ENCODE measurements at places on chromosomes 4 and X. TPM values are rescaled to one million over a fixed set of nuclear protein-coding genes. Genes with fewer than 3 reads are reported as not detected.
A peak's percentile ranks its signal among the peaks of the same experiment; 100 is the strongest.

DNA sequence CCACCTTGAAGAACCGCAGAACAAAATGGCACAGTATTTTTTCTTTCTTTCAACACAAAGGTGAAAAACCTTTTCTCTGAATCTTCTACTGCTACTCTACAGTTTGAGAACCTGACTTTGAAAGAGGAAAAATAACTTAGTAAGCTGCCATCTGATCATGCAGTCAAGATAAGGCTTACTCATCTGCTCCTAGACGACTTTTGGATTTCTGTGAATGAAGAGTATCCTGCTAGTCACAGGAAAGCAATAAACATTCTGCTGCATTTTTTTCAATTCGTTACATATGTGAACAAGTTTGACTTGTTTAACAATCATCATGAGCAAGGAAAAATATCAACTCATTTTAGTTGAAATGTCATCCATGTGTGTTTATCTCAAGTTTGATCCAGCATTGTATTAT lies 25.2 kb downstream of the TIGD2 start:
- peak; percentile 84 for DNase-seq

DNA sequence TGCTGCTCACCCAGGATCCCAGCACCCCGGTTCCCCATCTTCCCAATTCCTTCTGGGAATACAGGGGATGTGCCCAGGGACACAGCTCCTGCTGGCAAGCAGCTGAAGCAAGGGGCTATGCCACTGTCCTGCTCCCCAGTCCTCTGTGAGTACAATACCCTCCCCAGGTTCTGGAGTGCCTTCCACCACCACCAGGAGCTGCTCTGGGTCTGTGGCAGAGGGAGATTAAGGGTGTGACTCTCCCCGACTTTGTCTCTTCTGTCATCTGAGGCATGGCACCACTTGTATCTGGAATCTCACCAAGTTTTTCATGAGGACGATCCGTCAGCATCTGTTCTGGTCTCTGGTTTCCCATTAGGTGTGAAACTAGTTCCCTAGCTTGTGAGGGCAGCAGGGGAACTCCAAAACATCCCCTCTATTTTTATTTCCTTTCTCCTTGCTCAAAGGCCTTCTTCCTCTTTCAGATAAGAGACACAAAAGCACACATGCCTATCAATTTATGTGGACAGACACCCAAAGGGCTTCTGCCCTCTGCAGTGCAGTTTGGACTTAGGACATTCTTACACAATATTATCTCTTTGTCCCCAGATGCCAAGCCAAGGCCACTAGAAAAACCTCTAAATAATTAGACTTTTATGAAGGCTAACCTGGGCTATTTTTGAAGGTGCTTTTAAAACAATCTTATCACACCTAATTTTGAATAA lies 26.8 kb downstream of the MGST2 start:
- DNase-seq = no peak

DNA sequence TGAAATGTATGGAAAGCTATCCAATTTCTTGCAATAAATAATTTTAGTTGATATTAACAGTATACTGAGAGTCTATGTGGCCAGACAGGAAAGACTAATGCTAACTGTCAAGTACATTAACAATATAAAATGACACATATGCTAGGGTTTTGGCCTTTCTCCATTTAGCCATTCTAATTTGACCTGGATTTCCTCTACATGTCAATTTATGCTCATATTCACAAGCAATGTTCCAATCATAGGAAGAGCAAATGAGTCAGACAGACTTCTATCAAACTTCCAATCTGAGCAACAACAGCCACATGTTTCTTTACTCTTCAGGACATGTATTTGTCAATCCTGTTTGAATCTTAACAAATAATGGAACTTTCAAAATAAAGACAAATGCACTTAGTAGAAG lies 53.6 kb downstream of the CORIN start:
- DNase-seq = no peak

DNA sequence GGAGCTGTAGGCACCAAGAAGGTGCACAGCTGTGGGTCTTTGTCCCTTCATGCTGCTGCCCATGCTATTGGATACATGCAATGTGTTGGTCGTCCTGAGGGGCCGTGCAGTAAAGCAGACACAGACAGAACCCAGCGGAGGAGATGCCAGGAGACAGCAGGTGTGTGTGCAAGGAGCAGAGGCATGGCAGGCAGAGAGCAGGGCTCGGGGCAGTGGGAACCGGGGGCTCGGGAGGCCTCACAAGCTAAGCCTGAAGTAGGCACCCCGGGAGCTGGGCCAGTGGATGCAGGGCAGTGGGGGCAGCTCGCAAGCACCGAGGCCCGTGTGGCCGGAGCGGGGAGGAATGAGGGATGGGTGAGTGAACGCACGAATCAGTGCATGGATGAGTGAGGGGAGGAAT lies 13.2 kb downstream of the HTRA3 start:
- DNase-seq = no peak

The NXF3 gene
- 1.4 TPM for total RNA-seq

DNA sequence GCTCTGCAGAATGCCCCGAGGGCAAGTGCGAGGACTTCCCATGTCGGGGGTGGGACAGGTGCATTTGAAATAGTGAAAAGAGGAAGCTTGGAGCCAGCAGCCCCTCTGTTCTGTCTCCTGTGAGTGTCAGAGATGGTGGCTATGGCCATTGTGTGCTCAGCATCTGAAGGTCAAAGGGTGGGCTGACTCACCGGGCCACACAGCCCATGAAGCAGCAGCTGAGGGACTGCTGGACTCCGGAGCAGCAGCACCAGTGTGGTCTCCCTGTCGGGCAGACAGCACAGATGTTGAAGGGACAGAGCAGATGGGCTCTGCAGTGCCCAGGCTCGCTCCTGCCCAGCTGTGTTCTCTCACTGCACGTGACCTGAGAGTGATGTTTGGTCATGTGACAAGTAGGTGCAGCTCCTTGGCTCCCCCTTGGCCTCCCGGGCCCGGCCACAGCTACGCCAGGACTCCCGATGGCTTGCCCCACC lies 53.5 kb downstream of the TBC1D14 start:
- peak; percentile 33 for DNase-seq

- DNase-seq = no peak
Measured at GRCh38 chrX:20354505-20354904, 87.8 kb upstream of the RPS6KA3 start.

DNA sequence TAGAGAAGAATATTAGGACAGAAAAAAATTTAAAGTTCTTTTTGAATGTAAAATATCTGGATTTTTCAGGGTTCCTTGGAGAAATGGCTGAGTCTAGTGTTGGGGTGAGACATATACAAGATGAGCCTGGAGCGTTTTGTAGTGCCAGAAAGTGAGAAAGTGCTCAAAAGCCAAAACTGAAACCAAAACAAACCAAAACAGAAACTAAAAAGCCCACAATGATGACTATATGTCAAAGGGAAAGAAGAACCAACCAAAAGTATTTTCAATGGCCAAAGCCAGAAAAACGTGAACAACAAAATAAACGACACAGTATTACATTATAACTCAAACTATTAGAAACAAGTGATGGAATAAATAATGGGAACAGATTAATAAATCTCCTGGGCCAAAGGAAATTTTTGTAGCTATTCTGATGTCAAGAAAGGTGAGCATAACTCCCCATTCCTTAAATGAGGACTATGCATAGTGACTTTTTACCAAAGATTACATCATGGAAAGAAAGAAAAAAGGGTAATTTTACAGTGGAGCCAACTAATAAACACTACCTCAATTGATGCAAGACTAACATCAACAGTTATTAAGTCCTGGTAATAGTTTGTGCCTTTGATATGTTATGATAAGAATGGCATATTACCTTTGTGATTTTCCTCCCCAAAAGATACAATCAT lies 1137.6 kb downstream of the C4orf33 start:
- peak; percentile 30 for DNase-seq

The ASB9 gene
- 16.0 TPM for total RNA-seq

The IRS4 gene
- not detected for total RNA-seq

DNA sequence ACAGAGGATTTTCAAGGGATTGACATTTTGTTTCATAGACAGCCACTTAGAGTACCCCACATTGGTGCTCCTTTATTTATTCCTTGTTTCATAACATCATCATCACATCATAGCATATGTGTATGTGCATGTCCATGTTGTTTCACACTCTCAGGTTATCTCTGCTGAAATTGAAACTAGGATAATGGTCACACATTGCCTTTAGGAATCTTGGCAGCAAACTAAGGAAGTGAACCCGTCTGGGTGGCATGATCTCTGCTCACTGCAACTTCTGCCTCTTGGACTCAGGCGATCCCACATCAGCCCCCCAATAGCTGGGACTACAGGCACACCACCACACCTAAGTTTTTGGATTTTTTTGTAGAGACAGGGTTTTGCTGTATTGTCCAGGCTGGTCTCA lies 234.2 kb upstream of the ANKRD50 start:
- peak; percentile 15 for DNase-seq

GRCh38 chr4:81505726-81506125 lies 34.0 kb upstream of the RASGEF1B start:
- no peak for DNase-seq

- DNase-seq = peak; percentile 37
Measured at GRCh38 chr4:7006411-7006810, 36.8 kb upstream of the TADA2B start.

The PARM1 gene
- total RNA-seq = 0.22 TPM

GRCh38 chr4:6557856-6558255 lies 17.1 kb upstream of the MAN2B2 start:
- DNase-seq = no peak

DNA sequence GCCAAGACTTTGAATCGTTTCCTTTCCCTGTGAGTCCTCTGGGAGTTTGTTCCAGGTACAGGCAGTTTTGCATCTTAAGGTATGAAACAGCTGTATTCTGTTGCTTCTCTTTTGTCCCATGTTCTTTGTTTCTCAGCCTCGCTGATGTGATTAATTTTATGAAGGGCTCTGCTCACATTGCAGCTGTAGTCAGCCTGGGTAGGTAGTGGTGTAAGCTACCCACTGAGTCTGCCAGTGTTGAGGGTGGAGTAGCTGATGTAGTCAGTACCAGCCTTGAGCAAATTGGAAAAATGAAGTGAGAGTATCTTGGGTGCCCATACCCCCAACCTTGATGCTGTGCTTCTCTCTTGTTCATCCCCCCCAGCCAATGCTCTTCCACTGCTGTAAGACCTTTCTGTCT lies 139.6 kb upstream of the SMIM31 start:
- no peak for DNase-seq

- peak; percentile 22 for DNase-seq
Measured at GRCh38 chr4:141540643-141541042, 95.7 kb upstream of the IL15 start.

GRCh38 chr4:11480683-11481082 lies 52.0 kb upstream of the HS3ST1 start:
- DNase-seq = peak; percentile 48

DNA sequence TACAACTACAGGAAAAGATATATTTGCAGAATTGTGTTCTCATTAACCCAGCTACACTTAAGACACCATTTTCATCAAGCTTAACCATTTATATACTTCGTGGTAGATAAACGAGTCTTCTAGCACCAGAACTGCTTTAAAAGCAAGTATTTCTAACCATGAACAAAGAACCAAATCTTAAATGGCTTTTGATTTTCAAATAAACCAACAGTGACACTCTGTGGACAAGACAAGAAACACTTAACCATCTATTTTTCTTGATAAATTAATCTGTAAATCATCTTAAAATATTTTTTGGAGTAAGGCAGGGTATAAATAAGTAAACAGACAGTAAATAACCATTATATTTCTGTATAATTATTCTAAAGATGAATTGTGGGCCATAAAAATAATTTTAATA lies 10.2 kb downstream of the BEND2 start:
- peak; percentile 1 for DNase-seq

The ELOVL6 gene
- total RNA-seq = 15.6 TPM

- DNase-seq = peak; percentile 72
Measured at GRCh38 chr4:184384056-184384809, 90.1 kb downstream of the IRF2 start.

DNA sequence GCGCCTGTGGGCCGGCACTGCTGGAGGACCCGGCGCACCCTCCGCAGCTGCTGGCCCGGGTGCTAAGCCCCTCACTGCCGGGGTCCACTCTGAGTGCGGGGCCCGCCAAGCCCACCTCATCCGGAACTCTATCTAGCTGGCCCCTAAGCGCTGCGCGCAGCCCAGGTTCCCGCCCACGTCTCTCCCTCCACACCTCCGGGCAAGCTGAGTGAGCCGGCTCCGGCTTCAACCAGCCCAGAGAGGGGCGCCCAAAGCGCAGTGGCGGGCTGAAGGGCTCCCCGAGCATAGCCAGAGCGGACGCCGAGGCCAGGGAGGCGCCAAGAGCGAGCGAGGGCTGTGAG lies 75.2 kb downstream of the QDPR start:
- no peak for DNase-seq

DNA sequence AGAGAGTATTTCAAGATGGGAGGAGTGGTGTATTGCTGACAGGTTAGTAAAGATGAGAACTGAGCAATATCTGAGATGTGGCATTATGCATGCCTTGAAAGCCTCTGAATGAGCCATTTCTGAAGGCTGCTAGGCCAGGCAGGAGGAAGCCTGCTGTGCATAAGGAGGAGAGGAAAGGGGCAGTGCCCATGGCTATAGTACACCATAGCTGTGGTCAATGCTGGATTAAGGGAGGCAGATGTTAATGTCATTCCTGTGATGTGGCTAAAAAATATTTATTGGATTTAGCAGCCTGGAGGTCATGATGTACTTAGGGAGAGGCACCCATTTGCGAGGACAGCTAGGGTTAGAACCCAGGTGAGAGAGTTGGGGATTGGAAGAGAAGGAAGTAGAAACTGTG lies 130.0 kb upstream of the LNX1 start:
- DNase-seq = peak; percentile 37

GRCh38 chr4:53208753-53209152 lies 157.1 kb downstream of the SCFD2 start:
- no peak for DNase-seq

- no peak for DNase-seq
Measured at GRCh38 chrX:39636481-39636880, 461.3 kb downstream of the BCOR start.

The RADX gene
- total RNA-seq = not detected

The ITM2A gene
- total RNA-seq = not detected

The QRFPR gene
- not detected for total RNA-seq

GRCh38 chrX:74421036-74421739 lies at the start of gene SLC16A2:
Gene SLC16A2, plus strand, starts transcription at chrX:74421493. Its CDS starts 145 bp downstream, at chrX:74421638.
- peak; percentile 93 for DNase-seq

- DNase-seq = no peak
Measured at GRCh38 chrX:150005027-150005426, 66.7 kb upstream of the EOLA2 start.

- DNase-seq = no peak
Measured at GRCh38 chr4:148442832-148443511, 758 bp upstream of the NR3C2 start.

- no peak for DNase-seq
Measured at GRCh38 chr4:108001540-108002135, 11.9 kb downstream of the HADH start.

The GAGE12D gene
- not detected for total RNA-seq

The MAGEE2 gene
- not detected for total RNA-seq

The BRS3 gene
- total RNA-seq = not detected

GRCh38 chr4:39770969-39771724 lies 73.2 kb downstream of the UBE2K start:
- no peak for DNase-seq

- peak; percentile 79 for DNase-seq
Measured at GRCh38 chrX:46865281-46865680, 28.4 kb downstream of the RP2 start.

Measured in M059J (cell line).